Aorta (tissue), 5 donors: ENCODE measurements at places on chromosomes 2 and 18. TPM values are rescaled to one million over a fixed set of nuclear protein-coding genes. Genes with fewer than 3 reads are reported as not detected.

The UGT1A4 gene
- total RNA-seq = not detected

The RAX gene
- not detected for total RNA-seq

The GDF7 gene
- 16.4 TPM for total RNA-seq

The LCT gene
- not detected for total RNA-seq

The G6PC2 gene
- not detected for total RNA-seq

The MROH2A gene
- not detected for total RNA-seq

The C2orf74 gene
- 4.8 TPM for total RNA-seq

The NMUR1 gene
- 2.1 TPM for total RNA-seq

The FHOD3 gene
- total RNA-seq = 31.2 TPM

The NUP35 gene
- 14.1 TPM for total RNA-seq

The FN1 gene
- total RNA-seq = 4,393 TPM

The TNFRSF11A gene
- 9.1 TPM for total RNA-seq

The AQP12B gene
- total RNA-seq = not detected

The MYCN gene
- 0.45 TPM for total RNA-seq

The WNT10A gene
- not detected for total RNA-seq

The EVA1A gene
- 3.1 TPM for total RNA-seq

The TFCP2L1 gene
- total RNA-seq = 1.7 TPM

The ANKRD29 gene
- 28.6 TPM for total RNA-seq

The NFATC1 gene
- 37.2 TPM for total RNA-seq

The KCNG2 gene
- total RNA-seq = 1.1 TPM

The SLC9A4 gene
- total RNA-seq = not detected

The EFHD1 gene
- total RNA-seq = 236 TPM

The KCNS3 gene
- total RNA-seq = 13.7 TPM

The IWS1 gene
- total RNA-seq = 40.2 TPM
